ENCODE measurements at places on chromosomes 16 and 17.

GRCh38 chr17:55872374-55872773 lies 121.5 kb downstream of the PCTP start:
- DNase-seq: no peak

DNA sequence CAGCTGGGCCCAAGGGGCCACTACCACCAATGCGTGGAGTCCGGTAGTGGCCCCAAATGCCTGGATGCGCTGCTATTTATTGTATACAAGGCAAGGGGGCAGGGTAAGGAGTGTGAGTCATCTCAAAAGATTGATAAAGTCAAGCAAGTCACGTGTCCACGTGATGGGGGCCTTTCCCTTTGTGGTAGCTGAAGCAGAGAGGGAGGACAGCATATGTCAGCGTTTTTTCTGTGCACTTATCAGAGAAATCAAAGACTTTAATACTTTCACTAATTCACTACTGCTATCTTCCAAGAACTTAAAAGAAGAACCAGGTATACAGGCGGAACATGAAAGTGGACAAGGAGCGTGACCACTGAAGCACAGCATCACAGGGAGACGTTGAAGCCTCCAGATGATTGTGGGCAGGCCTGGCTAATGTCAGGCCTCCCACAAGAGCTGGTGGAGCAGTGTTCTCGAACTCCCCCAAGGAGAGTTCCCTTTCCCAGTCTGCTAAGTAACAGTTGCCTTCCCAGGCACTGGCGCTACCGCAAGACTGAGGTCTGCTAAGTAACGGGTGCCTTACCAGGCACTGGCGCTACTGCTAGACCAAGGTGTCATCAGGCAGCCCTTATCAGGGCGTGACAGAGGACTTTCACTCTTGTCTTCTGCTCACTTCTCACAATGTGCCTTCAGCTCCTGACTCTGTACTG lies 10.8 kb upstream of the ASB16 start:
- peak; percentile 24 for DNase-seq

DNA sequence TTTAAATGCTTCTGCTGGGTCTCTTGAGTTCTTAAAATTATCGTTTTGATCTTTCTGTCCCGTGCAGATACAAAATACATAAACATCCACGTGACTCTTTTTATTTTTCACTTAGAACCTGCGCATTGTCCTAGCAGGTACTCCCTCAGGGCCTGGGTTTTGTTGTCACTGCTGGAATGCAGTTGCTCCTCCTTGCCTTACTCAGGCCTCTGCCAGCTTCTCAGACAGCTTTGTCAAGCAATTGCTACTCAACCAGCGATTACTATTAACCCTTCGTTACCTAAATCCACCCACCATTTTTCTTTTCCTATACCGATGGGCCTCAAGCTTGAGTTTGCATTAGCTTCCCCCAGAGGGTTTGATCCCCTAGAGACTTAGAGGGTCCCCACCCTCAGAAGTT lies 405.9 kb upstream of the RBFOX1 start:
- no peak for DNase-seq

DNA sequence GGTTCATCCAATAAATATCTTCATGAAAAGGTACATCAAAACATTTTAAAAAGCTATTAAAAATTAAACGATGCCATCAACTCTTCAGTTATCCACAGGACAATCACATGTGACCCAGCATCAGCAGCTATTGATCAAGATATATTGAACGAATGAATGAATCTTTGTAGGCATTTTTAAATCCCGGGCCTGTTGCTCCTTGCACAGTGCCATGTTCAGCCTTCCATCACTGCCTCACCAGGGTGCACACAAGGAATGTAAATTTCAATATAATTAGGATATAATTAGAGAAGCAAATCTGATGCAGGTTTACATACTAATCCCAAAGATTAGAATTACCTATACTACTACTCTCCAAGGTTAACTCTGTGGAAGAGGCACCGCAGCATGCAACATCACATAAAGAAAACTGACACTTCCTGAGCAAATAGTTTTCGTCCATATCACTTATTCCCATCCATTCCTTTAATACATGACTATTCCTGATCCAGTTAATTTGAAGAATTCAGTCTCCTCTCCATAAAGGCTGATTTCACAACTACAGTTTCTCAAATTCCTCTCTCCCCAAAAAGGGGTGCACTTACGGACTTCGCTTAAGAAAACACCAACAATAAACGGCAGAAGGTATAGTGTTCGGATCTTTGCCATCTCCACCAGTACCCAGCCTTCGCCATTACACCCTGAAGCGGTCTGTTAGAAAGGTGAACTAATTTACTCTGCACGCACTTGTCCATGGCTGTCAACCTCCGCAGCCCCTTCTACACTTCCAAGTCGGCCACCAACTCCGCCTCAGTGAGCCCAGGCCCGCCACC lies 938 bp downstream of the NCOR1 start:
- no peak for DNase-seq

DNA sequence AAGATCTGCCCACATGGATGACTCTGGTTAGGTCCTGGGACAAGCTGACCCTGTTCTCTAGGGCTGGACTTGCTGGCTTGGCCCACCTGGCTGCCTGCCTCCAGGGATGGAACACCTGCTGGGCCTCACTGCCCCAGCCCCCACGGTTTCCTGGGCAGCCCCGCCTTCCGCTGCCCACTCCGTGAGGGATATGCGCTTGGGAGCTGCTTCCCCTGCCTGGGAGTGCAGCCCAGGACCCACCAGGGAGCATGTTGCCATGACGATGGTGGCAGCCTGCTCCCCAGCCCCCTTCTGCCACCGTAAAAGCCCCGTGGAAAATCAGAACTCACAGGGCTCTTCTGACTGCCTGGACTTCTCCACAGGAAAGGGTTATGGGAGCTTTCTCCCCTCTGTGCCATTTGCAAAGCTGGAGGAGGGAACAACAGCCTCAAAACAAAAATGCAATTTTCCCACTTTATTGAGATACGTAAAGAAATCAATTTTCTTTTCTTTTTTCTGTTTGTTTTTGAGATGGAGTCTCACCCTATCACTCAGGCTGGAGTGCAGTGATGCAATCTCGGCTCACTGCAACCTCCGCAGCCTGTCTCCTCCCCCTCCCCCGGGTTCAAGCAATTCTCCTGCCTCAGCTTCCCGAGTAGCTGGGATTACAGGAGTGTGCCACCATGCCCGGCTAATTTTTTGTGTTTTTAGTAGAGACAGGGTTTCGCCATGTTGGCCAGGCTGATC lies 18.0 kb upstream of the GAS7 start:
- DNase-seq: no peak

GRCh38 chr17:32503251-32504165 lies 16.7 kb downstream of the CDK5R1 start:
- peak; percentile 40 for DNase-seq

GRCh38 chr17:64149196-64149595 lies 19.3 kb upstream of the ERN1 start:
- no peak for DNase-seq

DNA sequence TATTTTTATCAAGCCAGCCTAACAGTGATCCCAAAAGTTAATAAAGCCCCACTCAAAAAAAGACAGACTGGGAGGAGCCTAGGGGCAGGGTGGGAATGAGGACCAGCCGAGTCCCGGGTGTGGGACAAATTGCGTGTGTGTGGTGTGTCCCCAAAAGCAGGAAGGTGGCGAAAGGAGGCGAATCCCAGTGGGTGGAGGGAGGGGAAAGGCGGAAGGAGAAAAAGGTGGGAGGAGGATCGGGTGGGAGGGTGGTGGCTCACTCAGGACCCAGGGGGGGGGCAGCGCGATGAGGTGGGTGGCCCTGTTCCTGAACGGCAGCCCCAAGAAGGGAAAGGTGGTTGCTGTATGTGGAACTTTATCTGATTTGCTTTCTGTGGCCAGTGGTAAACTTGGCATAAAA lies 102.4 kb downstream of the SPECC1 start:
- no peak for DNase-seq
